Omental fat pad (tissue), 4 donors: ENCODE measurements at places on chromosomes 13 and 19. TPM values are rescaled to one million over a fixed set of nuclear protein-coding genes. Genes with fewer than 3 reads are reported as not detected.
A peak's percentile ranks its signal among the peaks of the same experiment; 100 is the strongest.

DNA sequence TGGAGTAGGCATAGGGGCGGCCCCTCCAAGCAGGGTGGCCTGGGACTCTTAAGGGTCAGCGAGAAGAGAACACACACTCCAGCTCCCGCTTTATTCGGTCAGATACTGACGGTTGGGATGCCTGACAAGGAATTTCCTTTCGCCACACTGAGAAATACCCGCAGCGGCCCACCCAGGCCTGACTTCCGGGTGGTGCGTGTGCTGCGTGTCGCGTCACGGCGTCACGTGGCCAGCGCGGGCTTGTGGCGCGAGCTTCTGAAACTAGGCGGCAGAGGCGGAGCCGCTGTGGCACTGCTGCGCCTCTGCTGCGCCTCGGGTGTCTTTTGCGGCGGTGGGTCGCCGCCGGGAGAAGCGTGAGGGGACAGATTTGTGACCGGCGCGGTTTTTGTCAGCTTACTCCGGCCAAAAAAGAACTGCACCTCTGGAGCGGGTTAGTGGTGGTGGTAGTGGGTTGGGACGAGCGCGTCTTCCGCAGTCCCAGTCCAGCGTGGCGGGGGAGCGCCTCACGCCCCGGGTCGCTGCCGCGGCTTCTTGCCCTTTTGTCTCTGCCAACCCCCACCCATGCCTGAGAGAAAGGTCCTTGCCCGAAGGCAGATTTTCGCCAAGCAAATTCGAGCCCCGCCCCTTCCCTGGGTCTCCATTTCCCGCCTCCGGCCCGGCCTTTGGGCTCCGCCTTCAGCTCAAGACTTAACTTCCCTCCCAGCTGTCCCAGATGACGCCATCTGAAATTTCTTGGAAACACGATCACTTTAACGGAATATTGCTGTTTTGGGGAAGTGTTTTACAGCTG lies at the start of the genes BRCA2 and ZAR1L:
Gene BRCA2, plus strand, starts transcription at position 271 of the 790 bp plus-strand sequence. CDS start 953 bp downstream, outside the sequence.
Gene ZAR1L, minus strand, starts transcription at position 126 of the 790 bp plus-strand sequence. CDS start 3,438 bp downstream, outside the sequence.
- DNase-seq: peak; percentile 90

DNA sequence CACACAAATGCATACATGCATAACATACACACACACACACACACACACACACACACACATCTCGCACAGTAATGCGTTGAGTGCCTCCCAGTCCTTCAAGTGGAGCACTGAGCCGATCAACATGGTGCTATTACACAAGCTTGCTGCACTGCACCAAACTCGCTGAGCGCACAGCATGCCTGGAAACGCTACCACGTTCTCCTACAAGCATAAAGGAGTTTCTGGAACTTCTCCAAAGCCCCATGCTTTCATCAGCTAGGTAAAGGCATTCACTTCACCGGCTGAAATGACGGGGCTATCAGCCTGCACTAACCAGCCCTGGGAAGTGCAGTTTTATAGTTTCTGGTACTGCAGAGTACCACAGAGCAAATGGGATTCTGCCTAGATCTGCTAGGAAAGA lies 92.7 kb downstream of the FGF14 start:
- DNase-seq: no peak

- DNase-seq: no peak
Observed at GRCh38 chr13:27496006-27496405, 45.6 kb upstream of the MTIF3 start.

- no peak for DNase-seq
Observed at GRCh38 chr13:98265692-98266551, 88.9 kb upstream of the RNF113B start.

KASH5 gene
- total RNA-seq: not detected

SLC5A5 gene
- total RNA-seq: not detected

KLHL1 gene
- total RNA-seq: not detected

ATP5F1D gene
- 62.2 TPM for total RNA-seq

CHMP2A gene
- total RNA-seq: 95.1 TPM
